ENCODE measurements at places on chromosomes 3 and 15. TPM values are rescaled to one million over a fixed set of nuclear protein-coding genes. Genes with fewer than 3 reads are reported as not detected.

The SLC6A1 gene
- polyA plus RNA-seq = 0.65 TPM

The RTP3 gene
- not detected for polyA plus RNA-seq

The ARGFX gene
- not detected for polyA plus RNA-seq

The TTC23 gene
- polyA plus RNA-seq = 32.3 TPM

The UQCRC1 gene
- 285 TPM for polyA plus RNA-seq

The FAM107A gene
- 5.7 TPM for polyA plus RNA-seq

The RCCD1 gene
- 18.9 TPM for polyA plus RNA-seq

The PIGBOS1 gene
- 19.2 TPM for polyA plus RNA-seq

The ANKRD63 gene
- 0.32 TPM for polyA plus RNA-seq

The FEZF2 gene
- polyA plus RNA-seq = not detected

The PLA2G4D gene
- 0.08 TPM for polyA plus RNA-seq

The CCK gene
- 0.56 TPM for polyA plus RNA-seq

The TMEM108 gene
- 1.9 TPM for polyA plus RNA-seq

The CCR9 gene
- 0.09 TPM for polyA plus RNA-seq

The CHRFAM7A gene
- 3.0 TPM for polyA plus RNA-seq

The GPR171 gene
- polyA plus RNA-seq = 0.50 TPM

The SH3BP5 gene
- polyA plus RNA-seq = 58.1 TPM

The RNF13 gene
- 79.2 TPM for polyA plus RNA-seq

The DUSP7 gene
- polyA plus RNA-seq = 14.8 TPM

The SCN11A gene
- polyA plus RNA-seq = 0.66 TPM

The SELENOK gene
- polyA plus RNA-seq = 93.8 TPM

The PHLDB2 gene
- 77.8 TPM for polyA plus RNA-seq

The BCHE gene
- 8.2 TPM for polyA plus RNA-seq

The DAZL gene
- polyA plus RNA-seq = not detected

The AADACL2 gene
- polyA plus RNA-seq = 0.07 TPM

The GCNT3 gene
- polyA plus RNA-seq = 0.92 TPM

The ITPKA gene
- polyA plus RNA-seq = 0.63 TPM
